Chondrocyte (in vitro differentiated cells): ENCODE measurements at places on chromosomes 1 and 21. TPM values are rescaled to one million over a fixed set of nuclear protein-coding genes. Genes with fewer than 3 reads are reported as not detected.
A peak's percentile ranks its signal among the peaks of the same experiment; 100 is the strongest.

DNA sequence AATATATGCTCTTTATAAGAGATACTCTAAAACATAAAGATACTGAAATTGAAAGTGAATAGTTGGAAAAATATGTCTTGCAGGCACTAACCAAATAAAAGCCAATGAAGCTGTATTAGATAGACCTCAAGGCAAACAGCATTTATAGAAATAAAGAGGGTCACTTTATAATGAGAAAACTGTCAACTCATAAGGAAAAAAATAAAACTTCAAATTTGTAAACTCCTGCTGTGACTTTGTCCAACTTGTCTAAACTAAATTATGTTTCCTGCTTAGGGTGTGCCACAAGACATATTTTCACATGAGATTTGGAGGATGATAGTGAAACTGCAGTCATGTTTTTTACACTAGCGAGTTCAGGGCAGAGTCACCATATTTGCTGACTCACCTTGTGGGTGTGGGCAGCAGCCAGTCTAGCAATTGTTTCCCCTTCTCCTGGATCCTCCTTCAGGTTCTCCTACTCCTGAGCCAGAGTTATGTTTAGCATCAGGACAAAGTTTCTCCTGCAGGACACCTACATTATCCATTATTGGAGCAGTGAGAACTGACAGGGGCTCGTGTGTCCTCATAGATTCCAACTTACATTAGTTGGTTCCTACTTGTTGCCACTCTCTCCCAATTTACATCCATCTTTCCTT lies 43.8 kb downstream of the CD53 start:
- no peak for DNase-seq

GRCh38 chr21:19899645-19900044 lies 1098.6 kb upstream of the NCAM2 start:
- no peak for DNase-seq

DNA sequence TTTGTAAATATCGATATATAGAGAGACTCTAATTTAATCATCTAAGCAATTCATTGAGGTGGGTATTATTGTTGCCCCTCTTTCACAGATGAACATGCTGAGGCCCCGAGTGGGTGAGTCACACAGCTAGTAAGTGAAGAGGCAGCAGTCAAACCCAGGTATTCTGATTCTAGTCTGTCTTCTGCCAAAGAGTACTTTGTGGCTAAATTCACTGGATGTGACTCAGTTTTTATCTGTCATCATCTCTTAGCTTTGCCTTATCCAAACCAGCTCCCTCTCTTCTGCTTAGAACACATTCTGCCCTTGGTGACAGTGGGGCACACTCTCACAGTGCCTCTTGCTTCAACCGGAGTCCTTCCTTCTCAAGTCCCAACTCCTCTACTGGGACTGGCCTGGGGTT lies 11.5 kb downstream of the FCRL5 start:
- DNase-seq = no peak

DNA sequence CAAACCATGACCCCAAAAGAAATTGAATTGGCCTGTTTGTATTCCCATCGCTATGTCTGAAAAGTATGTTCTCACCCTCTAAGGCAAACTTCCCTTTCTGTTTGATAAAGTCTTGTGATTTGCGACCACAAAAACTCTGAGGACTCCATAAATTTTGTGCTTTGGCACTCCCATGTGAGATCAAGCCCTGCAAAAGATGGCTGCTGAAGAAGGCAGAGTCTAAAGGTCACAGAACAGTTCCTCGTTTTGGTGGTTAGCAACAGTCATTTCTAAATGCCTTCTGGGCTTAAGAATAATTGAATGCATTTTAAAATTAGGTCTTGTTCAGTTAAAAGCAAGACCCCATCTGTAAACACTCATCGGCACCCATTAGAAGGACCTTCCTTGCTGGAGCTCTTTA lies 441.6 kb downstream of the OMA1 start:
- DNase-seq = no peak

DNA sequence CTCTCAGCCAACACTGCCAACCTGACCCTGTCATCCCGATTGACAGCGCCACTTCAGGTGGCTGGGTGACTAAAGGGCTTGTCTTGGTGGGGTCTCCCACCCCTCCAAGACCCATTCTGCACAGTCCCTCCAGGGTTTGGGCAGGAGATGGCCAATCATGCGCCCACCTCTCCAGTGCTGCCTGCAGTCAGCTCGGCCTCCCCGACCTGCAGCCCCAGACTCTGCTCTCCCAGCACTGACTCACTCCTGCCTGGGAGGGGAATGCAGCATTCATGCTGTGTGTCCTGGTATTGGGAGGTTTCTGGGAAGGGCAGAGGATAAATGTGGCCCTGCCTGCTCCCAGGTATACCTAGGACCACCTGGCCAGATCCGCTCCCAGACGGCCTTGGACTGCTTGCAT lies 9.7 kb downstream of the TMEM81 start:
- no peak for DNase-seq

- DNase-seq = no peak
Observed at GRCh38 chr1:204924013-204924759, 53.5 kb downstream of the NFASC start.

DNA sequence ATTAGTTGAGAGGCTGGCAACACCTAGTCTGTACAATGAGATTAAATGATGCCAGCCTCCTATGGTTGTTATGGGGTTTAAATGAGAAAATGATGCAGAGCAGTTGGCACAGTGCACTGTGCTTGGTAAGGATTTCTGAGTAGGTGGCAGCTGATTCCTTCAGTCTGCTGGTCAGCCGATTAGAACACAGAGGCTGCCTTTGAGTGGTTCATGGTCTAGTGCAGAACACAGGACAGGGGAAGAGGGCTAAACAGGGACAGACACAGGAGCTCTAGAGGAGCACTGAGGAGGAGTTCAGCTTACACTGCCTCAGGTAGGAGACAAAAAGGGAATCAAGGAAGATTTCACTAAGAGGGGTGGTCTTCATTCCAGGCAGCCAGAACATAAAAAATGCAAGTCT lies 1.4 kb downstream of the TIE1 start:
- no peak for DNase-seq

GRCh38 chr1:202590126-202590525 lies 120.1 kb downstream of the SYT2 start:
- no peak for DNase-seq

- DNase-seq = no peak
Observed at GRCh38 chr1:50877641-50878040, 82.4 kb downstream of the FAF1 start.

DNA sequence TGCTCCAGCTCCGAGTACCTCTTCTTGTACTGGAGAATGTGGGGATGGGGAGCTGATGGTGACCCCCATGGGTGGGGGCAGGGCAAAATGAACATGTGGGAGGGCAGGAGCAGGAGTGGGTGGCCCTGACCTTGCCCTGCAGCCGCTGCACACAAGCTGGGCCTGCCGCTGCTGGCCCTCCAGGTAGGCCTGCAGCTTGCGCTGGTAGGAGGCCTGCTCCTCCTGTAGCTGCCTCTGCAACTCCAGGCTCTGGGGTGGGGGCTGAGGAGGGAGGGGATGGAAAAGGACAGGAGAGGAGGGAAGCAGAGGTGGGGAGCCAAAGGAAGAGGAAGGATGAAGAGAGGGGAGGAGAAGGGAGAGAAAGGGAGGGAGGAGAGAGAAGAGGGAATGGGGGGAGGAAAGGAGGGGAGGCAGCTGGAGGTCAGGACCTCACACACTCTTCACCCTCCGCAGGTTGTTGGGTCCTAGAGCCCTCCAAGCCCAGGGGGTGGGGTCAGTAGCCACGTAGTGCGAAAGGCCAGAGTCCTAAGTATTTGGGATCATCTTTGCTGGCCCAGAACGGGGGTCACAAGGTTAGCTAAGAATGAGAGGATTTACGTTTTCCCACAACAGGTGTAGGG lies 22.9 kb downstream of the RNU1-1 start:
- DNase-seq = peak; percentile 25

DNA sequence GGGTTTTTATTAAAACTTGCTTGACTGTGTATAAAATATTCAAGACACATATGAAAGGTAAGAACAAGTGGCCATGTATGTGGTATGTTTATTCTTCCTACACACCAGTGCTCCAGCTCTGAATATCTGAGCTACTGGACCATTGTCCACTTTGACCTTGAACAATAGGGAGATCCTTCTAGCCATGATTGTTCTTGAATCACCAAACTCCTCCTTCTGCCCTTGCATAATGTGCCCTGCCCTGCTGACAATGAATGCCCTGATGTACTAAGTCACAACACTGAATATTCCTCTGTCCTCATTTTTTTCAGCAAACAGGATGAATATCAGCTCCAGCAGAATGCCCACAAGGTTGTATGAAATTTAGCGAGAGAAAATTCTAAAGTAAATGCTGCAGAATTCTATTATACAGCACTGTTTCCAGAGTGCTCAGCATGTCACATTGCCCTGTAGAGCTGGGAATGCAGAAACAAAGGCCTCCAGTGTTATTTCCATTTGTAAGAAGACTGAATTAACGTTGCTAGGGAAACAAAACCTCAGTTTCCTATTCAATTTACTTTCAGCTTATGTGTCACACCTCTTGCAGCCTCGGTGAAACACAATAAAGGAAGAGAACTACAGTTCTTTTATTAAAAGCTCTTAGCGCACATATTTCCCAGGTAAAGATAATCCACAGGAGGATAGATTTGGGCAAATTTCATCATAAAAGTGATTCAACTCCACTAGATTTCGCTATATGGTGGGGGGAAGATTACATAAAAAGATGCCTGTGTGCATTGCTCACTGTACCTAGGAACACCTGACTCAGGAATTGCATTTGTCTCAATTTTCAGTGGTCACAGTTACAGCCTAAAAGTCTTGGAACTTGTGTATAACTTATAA lies 187.4 kb upstream of the ATP1B1 start:
- DNase-seq = no peak

GRCh38 chr1:29835406-29835805 lies 599.1 kb downstream of the PTPRU start:
- DNase-seq = no peak

GRCh38 chr1:169697755-169698154 lies 13.7 kb downstream of the SELL start:
- DNase-seq = no peak

- no peak for DNase-seq
Observed at GRCh38 chr1:216983823-216984222, 260.6 kb upstream of the ESRRG start.

DNA sequence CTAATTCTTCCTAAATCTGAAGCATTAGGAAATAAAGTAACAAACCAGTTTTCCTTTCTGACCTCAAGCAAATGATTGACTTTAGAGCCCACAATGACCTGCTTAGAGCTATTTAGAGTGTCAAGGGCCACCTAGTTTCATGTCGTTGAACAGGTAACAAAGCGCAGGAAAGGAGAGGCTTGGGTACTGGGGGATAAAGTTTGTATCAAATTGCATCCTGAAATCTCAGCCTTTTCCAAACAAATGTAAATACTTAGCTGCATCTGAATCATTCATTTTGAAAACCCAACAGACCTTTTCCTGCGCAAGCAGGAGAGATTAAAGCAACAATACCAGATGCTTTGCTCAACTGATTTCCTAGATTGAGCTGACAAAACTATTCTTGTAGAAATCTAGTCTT lies 121.2 kb downstream of the NRIP1 start:
- no peak for DNase-seq

PLA2G2D gene
- not detected in 3 replicates for total RNA-seq

ETS2 gene
- total RNA-seq = 12.0 to 14.2 TPM (median 13.6 TPM) in 3 replicates

LINGO4 gene
- total RNA-seq = not detected in 3 replicates

HSPA6 gene
- 0.75 to 1.0 TPM in 2 of 3 replicates, not detected in the other for total RNA-seq

TFF2 gene
- total RNA-seq = not detected in 3 replicates

PERM1 gene
- total RNA-seq = 0.12 to 0.37 TPM (median 0.31 TPM) in 3 replicates

CORT gene
- 0.65 TPM in 1 of 3 replicates, not detected in the others for total RNA-seq
